ENCODE measurements at places on chromosomes 6 and 20. TPM values are rescaled to one million over a fixed set of nuclear protein-coding genes. Genes with fewer than 3 reads are reported as not detected.

ARMH2 gene
- not detected for total RNA-seq

FHL5 gene
- 6.8 TPM for total RNA-seq

MATN4 gene
- total RNA-seq: not detected

LRFN2 gene
- not detected for total RNA-seq

C20orf202 gene
- total RNA-seq: 0.14 TPM

KIF3B gene
- 9.6 TPM for total RNA-seq

HRH3 gene
- total RNA-seq: not detected

DLL1 gene
- 21.5 TPM for total RNA-seq
